Activated T-cell treated with anti-CD3 and anti-CD28 coated beads for 1 hour (primary cell): ENCODE measurements at places on chromosomes 7 and 10.

GRCh38 chr10:124267911-124268549 lies 150.7 kb downstream of the OAT start:
- no peak for DNase-seq

DNA sequence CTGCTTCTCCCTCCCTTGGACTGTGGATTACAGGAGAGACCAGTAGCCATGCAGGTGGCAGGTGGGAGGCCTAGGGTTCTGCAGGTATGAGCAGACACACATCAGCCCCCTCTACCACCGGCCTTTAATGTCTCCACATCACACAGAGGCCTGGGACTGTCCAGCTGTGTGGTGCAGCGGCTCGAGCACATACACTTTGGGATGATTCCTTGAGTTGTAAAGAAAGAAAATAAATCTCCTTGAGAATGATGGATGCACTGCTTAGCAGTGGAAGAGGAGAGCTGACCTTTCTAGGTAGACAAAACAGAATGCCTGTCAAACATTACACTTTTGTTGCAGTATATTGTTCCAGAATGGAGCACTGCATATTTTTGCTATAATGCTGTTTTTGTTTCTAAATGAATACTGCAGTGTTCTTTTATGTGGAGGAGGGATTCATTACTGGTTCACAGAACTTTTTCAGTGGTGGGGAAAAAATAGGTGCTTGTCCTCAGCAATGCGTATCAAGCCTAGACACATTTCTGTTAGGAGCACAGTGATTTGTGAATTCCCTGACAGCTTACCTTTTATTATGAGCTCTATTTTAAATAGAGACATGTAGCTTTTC lies 66.0 kb downstream of the PTPRE start:
- no peak for DNase-seq

GRCh38 chr10:76640806-76641205 lies 996.8 kb downstream of the KCNMA1 start:
- no peak for DNase-seq

GRCh38 chr7:42934291-42934690 lies 2.1 kb downstream of the MRPL32 start:
- no peak for DNase-seq

DNA sequence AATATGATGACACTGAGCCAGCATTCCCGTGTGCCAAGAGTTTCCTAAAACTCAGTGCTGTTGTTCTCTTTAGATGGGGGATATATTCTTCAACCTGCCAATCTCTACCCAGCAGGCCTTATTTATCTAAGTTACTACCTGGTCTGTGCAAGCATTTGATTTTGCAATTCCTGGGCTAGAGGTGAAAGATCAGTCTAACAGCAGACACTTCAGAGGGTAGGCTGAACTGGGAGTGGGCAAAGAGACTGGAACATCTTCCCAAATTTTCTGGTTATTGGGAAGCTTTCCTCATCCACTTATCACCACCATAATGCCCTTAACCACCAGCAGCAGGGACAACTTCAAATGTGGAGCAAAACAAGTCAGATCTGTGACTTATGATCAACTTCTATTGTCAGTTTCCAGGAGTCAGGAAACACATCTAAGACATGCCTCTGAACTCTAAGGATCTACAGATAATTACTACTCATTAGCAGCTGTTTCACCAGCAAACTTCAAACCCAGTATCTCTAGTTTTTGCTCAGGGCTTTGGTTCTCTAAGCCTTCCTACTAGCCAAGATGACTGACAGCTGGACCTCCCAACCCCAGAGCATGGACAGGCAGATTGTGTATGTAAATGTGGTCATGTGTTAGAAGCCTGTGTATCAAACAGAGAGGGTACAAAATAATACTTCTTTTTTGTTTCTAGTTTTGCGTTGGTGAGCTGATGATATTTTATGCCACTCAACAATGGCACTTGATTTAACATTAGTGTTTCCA lies 1.0 kb downstream of the ASAH2 start:
- no peak for DNase-seq

DNA sequence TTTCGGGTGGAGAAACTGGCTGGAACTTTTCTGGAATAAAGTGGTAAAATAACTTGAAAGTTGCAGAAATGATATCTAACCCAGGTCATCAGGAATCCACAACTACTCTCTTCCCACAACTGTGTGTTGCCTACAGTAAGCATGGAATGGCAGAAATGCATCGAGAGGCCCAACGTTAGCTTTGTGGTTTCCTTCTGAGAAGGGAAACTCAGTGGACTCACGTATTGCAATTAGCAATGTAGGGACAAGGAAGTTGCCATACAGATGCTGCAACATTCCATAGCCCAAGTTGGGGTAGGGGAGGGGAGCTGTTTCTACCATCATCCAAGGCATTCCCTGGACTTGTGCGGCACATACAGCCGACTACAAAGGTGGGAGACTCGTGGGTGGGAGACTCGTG lies 1.9 kb downstream of the PON1 start:
- DNase-seq, result no peak

DNA sequence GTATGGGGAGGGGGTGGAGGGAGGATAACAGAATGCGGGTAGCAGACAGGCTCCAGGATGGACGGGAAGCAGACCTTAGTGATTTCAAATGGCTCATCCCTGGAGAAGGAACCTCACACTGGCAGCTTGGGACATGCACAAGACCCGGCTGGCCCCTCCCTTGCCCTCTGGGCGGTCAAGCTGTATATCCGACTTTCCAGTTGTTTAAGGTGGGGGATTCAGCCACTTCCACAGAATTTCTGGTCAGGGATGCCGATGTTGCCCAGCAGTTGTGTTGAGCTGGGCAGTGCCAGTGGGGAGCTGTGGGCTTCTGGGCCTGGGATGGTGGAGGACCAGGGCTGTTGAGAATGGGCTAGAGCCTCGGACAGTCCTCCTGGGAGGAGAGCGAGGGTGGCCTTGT lies 38.8 kb downstream of the GBX1 start:
- no peak for DNase-seq

DNA sequence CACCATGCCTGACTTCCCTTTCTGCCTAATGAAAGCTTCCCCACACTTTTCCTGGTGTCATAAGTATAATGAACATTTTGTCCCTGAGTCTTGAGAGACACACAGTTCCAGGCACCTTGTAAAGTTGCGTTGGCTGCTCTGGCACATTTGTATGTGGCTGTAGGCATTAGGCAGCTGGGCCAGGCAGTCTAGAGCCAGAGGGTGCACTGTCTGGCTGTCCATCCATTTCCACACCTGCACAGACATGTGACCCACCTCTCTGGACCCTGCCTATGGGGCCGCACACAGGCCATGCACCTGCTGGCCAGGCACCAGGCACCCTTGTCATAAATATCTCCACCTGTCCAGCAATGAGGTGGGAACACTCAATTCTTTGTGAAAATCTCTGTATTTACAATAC lies 54.7 kb upstream of the ANTXRL start:
- no peak for DNase-seq

- no peak for DNase-seq
Observed at GRCh38 chr7:93013446-93014061, 104.2 kb downstream of the SAMD9 start.

GRCh38 chr10:47152861-47153349 lies 147.1 kb upstream of the GDF10 start:
- no peak for DNase-seq

DNA sequence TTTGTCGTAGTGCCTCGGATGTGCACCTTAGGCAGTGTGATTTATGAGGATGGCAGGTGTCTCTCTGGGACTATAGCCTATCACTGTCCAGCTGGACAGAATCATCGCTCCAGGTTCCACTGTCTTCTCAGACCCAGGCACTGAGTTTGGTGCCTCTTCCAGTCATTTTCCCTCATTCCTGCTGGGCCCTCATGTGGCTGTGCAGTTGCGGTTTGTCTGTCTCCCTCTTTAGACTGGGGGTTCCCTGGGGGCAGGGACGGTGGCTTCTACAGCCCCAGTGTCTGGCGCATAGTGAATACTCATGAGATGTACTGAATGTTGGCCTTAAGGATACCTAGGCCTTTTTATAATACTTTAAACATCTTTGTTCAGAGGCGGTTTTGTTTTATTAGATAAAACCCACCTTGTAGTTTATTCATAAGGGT lies 28.9 kb downstream of the CCM2 start:
- DNase-seq, result no peak

DNA sequence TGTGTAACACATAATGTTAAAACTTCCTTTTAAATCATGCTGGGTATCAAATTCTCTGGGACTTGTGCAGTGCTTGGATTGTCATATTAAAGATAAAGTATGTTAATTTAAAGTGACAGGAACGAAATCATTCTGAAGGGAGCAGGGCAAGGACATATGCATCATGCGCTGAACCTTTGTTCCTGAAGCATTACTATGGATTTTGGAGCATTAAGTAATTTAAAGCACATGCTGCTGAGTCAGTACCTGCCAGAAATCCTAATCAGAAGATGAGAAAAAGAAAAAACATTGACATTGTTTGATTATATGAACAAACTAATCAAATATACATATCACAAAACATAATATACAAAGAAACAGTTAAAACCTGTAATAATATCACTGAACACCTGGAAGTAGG lies 101.4 kb downstream of the MICU1 start:
- no peak for DNase-seq

DNA sequence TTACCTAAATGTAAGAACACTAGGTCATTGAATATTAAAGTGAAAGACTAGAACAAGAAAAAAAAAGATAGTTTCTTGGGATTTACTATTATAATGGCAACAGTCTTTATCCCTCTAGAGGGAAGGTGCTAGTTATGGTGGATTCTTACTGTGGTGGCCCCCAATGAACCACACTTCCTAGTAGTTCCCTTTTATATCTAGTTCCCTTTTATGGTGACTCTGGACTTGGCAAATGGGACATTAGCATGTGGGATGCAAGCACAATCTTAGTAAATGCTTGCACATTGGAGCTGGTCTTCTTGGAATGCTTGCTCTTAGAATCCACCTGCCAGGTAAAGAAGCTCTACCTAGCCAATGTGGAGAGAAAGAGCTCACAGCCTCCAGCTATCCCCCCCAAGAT lies 430.2 kb downstream of the LRMDA start:
- DNase-seq, result no peak

DNA sequence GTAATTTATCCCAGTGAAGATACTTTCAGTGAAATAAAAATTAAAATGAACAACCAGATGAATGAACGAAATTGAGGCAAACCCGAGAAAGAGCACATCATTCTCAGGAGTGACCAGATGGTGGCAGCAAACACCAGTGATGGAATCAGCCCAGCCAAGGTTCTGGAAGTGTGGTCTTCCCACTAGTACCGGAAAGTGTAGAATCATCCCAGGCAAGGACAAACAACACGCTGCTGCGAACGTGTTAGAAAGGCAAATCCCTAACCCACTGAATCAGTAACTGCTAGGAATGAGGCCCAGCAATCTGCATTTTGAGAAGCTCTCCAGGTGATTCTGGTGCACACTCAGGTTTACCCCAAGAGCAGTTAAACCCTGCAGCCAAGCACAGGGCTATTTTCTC lies 15.5 kb upstream of the SLC18A3 start:
- DNase-seq, result no peak

DNA sequence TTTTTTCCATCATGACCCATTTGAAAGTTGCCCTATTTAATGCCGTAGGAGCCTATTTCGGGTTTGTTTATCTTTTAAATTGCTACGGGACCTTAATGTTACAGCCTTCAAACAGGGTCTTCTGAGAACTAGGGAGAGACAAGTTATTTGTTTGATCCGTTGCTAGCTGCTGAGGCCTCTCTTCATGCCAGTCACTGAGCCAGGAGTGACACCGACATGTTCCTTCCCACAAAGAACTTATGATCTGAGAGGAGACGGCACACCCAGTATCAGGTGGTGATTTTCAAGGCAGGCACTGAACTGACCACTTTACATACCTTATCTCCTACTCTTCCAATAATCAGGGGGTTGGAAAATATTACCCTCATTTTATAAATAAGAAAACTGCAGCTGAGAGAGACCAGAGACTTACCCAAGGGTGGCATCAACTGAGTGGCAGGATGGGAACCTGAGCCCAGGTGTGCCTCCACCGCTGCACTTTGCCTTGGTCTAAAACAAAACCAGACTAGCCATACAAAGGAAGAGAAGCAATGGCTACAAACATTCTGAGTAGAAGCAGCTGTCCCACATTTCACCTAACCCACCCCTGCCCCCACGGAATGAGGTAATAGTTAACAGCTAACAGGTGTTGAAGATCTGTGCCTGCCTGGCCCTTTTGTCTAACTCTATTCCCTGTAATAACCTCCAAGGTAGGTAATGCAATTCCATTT lies 40.5 kb downstream of the PPP1R3C start:
- no peak for DNase-seq

DNA sequence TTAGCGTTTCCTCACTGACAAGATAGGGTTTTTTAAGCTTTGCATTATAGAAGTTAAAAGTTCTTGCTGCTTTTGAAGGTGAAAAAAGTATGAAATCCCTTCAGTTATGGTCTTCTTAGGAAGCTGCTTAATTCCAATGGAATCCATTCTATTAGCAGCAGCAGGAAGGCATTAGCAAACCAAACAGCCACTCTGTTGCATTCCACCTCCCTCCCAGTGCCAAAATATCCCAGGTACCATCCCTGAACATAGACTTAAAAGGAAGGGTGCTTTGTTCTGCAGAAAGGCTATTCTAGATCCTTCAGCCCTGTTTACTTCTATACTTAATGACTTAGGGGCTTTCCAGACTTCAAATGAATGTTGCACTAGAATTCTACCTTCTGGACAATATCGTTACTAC lies 23.8 kb downstream of the ENO4 start:
- DNase-seq, result no peak

DNA sequence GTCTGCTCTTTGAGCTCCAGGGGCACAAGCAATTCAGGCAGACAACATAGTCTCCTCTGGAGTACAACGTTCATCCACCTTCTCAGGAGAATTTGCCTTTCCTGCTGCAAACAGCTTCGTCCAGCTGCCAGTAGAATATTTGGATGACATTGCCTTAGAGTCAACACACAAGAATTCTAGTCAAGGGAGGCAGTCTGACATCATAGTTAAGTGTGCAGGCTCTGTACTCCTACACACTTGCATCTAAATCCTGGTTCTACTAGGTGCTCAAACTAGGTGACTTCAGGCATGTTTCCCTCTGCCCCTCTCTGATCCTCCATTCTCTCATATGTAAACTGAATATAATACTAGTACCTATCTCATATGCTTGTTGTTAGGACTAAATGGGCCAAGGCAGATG lies 314.8 kb downstream of the HPSE2 start:
- no peak for DNase-seq

DNA sequence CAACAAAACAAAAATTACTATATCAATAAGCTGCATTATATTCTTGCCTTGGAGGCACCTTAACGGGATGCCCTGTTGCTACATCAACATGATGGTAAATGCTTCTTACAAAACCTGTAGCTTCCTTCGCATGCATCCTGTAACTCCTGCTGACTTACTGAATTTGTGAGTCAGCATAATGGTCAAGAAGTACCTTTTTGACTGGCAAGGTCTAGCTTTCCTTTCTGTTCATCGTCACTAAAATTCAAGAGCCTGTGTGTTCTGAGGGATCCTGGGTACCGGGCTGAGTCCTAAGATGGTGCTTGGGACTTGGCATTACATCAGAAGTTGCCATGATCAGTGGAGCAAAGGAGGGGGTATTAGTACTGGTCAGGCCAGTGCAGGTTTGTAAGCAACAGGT lies 4.9 kb downstream of the PFKFB3 start:
- no peak for DNase-seq

- DNase-seq, result no peak
Observed at GRCh38 chr7:158500651-158501052, 87.0 kb downstream of the PTPRN2 start.
